ENCODE measurements at places on chromosomes 7 and 10.

DNA sequence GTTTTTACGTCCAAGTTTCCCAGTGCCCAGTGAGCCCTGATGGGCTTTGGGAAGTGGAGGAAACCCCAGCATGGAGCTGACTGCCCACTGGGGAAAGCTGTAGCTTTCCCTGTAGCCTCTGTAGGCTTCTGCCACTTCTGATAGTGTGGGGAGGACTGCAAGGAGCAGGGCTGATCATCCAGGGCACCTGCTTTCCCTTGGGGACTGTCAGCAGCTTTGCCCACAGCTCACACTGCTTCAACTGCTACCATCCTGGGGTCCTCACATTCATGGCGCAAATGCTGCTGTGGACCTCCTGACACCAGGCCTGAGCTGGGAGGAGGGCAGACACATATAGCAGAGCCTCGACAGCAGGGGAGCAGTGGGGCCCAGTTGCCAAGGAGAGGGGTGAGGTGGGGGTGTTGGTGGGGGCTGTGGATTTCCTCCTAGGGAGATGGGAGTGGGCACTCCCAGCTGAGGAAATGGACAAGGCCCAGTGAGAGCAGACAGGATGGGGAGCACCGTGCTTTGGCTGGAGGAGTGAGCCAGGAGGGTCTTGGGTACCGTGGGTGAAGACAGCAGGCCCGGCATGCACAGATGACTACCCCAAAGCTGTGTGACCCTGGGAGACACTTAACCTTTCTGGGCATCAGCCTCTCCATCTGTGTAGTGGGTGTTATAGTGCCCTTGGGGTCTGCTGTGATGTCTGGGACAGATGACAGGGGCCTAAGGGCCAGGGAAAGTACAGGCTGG, 16.2 kb downstream of the RAMP3 start:
- no peak for DNase-seq

- DNase-seq = no peak
Observed at GRCh38 chr10:76911184-76911583, 726.4 kb downstream of the KCNMA1 start.

DNA sequence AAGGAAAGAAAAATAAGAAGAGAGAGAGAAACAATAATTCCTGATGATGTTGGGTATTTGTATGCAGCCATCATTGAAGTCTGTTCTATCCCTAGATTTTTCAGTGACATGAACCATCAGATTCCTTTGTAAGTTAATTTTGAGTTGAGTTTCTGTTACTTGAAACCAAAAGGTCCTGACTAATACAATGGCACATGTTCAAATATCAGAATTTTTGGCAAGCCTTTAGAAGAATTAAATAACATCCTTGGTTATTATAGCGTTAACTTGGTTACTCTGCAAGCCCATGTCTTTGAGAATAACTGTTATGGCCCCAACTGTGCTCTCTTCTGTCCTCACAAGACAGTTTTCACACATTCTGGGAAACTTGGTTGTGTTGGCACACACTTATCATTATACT, 66.5 kb downstream of the SYPL1 start:
- DNase-seq = no peak

- no peak for DNase-seq
Observed at GRCh38 chr7:153443032-153443701, 609.0 kb upstream of the DPP6 start.

GRCh38 chr10:127094984-127095383, 101.4 kb downstream of the INSYN2A start:
- DNase-seq = no peak

- DNase-seq = no peak
Observed at GRCh38 chr7:114953724-114954123, 31.8 kb downstream of the MDFIC start.

GRCh38 chr7:11716185-11716584, 115.8 kb downstream of the THSD7A start:
- no peak for DNase-seq

DNA sequence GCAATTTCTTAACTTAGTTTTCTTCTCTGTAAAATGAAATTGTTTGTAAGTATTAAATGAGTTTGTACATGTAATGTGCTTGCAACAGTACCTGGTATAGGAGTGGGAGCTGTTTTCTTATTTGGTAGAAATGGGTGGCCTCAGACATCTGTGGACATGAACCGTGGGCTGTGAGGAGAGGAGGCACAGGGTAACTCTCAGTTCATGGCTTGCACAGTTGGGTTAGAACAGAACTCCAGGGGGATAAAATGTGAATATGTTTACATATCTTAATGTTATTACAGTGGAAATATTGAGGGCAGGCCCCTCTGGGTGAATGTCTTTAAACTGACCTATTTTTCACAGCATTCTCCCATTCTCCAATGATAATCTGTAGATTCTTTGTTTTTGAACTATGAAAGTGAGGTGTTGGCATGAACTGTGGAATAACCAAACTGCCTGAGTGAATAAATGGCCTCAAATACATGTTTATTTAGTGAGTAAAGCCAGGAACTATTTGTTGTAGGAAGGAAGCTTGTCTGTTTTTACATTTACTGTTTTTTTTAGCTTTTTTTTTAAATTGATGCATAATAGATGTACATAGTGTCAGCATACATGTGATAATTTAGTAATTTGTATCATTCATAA, 2.6 kb downstream of the ABCA13 start:
- DNase-seq = no peak

DNA sequence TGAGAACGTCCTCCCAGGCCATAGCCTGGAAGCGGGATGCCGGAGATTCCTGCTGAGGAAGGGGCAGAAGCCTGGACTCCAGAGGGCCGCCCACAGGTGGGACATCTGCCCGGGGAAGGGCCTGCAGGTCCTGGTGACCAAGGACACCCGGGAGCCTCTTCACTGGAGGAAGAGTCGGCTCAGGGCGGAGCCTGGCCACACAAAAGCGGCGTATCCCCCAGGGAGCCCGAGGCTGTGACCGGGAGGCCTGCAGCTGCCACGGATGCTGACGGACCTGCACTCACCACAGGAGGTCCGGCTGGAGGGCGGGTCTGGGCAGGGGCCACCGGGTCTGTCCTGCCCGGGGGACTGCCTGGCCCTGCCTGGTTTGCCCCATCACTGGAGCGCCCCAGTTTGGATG, 15.5 kb upstream of the ADGRA1 start:
- no peak for DNase-seq

DNA sequence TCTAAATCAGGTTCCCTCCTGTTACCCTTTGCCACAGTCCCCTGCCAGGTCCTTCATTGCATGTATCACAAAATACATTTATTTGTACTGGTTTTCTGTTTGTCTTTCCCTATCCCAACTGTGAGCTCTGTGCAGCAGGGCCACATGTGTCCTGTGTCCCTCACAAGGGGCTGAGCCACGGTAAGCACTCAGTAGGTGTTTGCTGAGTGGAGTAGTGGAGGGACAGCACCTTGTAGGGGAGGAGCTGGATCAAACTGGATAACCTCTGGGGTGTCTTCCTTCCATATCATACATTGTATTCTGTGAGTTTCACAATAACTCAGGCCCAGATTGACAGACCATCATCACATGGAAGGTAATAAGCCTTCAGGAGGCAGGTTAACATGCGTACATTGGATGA, 25.9 kb downstream of the PIK3CG start:
- DNase-seq = no peak

Measured in endothelial cell (in vitro differentiated cells).